Diencephalon (tissue), 1 donor: ENCODE measurements at places on chromosomes 5 and 9. TPM values are rescaled to one million over a fixed set of nuclear protein-coding genes. Genes with fewer than 3 reads are reported as not detected.

Gene TRIO
- 286 TPM for total RNA-seq

Gene OR2V2
- total RNA-seq, result not detected

Gene SLC6A3
- total RNA-seq, result 12.5 TPM

Gene ARRDC3
- total RNA-seq, result 155 TPM

Gene LVRN
- 1.8 TPM for total RNA-seq

Gene C5orf52
- not detected for total RNA-seq
